ENCODE measurements at places on chromosomes 5 and 9.
A peak's percentile ranks its signal among the peaks of the same experiment; 100 is the strongest.

GRCh38 chr5:78550891-78551290, 97.7 kb downstream of the LHFPL2 start:
- no peak for DNase-seq

DNA sequence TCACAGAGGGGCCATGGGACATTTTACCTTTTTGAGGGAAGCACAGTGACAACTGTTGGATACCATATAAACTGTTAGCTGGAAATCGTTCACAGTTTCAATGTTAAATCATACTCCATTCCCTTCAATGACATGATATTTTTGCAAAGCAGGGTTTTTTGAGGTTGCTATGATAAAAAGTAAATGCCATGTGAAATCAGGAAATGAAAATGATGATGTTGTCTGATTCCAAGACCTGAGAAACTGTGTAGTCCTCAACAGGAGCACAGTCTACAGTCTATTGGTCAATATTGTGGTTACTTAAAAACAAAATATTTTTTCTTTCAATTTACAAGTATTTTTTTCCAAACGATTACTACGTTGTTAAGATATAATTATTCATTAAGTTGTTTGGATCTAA, 24.0 kb upstream of the ADAM19 start:
- no peak for DNase-seq

GRCh38 chr5:113487781-113488644, at the start of gene MCC:
MCC (minus strand) TSS chr5:113488453.
- no peak for DNase-seq

DNA sequence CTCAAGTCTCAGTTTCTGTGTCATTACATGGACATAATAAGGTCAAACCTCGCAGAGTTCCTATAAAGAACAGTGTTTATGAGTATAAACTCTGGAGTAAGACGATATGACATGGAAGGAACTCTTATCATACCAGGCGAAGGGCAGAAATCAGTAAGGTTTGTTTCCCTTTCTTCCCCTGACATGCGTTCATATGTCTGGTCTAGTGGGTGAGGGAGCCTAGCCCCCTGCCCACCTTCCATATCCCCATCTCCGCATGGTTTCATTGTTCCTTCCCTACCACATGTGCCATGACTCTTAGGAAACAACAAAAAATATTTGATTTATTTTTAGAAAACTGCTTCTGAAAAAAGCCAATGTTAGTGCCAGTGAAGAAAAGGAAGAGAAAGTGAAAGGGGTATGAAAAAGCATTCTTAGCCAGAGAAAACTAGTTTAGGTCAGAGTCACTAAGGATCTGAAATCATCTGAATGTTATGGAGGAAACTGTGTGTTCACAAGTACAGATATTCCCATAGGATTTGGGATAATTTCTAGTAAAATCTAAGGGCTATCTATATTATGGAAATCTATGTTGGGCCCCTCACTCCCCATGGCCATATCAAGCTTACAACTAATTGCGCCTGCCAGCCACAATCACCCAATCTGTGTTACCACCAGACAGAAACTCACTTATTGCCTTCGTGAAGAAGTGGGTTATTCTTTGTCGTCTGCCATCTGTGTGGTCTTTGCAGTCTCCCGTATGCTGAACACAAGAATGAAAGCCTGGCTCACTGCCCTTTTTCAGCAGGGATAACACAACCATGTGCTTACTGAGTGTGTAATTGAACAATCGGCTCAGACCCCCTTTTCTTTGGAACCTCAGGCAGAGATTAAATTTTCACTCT, 19.9 kb upstream of the HMHB1 start:
- DNase-seq, result no peak

- DNase-seq, result no peak
These were observed 14.4 kb upstream of the TMOD1 start for GRCh38 chr9:97487107-97487506.

- no peak for DNase-seq
These were observed 75.5 kb downstream of the ENTREP1 start for GRCh38 chr9:69400470-69400869.

DNA sequence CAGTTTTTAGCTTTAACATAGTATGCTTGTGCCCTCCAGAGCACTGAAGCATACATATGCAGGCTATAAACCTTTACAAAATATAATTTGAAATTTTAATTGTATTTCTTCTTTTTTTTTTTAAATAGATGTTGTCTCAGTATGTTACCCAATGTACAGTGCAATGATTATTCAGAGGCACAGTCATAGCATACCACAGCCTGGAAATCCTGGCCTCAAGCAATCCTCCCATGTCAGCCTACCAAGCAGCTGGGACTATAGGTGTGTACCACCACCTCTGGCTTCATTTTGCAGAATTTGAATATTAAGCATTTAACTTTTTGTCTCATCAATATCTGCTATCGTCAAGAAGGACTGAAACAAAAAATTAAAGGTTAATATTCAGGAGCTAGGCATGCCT, 16.9 kb upstream of the ZNF782 start:
- DNase-seq, result no peak

DNA sequence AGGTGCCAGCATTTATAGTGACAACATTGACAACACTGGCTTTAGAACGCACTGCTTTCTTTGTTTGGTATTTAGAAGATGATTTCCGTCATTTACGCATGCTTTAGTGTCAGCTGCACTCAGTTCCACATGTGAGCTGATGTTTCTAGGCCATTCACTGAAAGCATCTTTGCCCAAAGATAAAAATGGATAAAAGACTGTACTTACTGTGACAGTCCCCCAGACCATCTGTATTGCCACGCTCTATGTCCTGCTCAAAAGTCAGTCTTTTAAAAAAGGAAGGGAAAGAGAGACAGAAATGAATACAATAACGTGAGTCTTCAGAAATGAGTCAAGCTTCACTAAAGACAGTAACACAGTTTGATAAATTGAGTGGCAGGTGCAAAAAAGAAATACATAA, 99.3 kb downstream of the SEMA6A start:
- no peak for DNase-seq

- DNase-seq, result no peak
These were observed 73.3 kb upstream of the HMHB1 start for GRCh38 chr5:143738417-143739401.

DNA sequence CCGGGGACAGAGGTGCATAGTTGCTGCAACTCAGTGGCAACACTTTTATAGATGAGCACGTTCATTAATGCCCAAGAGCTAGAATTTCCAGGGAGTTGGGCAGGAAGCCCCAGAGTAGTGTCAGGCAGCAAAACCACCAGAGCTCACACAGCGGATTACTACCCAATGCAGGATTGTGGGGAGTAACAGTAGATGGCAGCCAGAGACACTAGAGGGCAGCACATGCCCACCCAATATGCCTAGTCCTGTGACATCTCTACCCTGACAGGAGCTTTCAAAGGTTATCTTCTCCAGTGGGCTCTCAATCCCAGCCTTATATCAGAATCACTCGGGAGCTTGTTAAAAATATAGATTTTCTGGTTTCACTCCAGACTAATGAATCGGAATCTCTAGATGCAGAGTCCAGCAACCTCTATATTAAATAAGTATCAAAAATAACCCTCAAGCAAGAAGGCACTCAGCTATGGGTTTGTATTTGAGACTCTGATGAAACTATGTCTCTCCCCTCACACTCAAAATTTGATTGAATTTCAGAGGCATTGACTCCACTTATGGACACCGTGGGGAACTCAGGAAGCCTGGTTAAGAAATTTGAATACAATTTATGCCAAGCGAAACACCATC, 58.4 kb upstream of the PHF24 start:
- peak; percentile 62 for DNase-seq

DNA sequence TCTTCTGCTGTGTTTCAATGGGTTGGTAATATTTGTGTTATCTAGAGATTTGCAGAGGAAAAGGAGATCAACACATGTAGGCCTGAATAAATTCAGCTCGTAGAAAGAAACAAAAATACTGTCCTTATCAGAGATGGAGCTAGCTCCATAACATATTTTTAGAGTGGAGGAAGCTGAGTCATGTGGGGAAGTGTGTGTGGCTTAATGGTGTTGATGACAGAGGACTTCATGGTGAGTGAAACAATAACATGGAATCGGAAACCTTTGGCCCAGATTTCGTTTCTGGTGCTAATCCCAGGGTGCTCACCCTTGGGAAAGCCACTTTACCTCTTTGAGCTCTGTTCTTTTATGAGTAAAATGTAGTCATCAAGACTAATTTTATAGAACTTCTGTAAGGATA, 825.0 kb downstream of the TLR4 start:
- DNase-seq, result no peak

- DNase-seq, result no peak
These were observed 3.8 kb downstream of the IRX1 start for GRCh38 chr5:3599226-3600105.

Measured in stimulated activated CD8-positive, alpha-beta memory T cell treated with anti-CD3 and anti-CD28 coated beads, Interleukin-12 subunit alpha, Interleukin-12 subunit beta, amount 100 ng/mL, for 1 hour (primary cell).